ENCODE measurements at places on chromosomes 1 and 21.
A peak's percentile ranks its signal among the peaks of the same experiment; 100 is the strongest.

DNA sequence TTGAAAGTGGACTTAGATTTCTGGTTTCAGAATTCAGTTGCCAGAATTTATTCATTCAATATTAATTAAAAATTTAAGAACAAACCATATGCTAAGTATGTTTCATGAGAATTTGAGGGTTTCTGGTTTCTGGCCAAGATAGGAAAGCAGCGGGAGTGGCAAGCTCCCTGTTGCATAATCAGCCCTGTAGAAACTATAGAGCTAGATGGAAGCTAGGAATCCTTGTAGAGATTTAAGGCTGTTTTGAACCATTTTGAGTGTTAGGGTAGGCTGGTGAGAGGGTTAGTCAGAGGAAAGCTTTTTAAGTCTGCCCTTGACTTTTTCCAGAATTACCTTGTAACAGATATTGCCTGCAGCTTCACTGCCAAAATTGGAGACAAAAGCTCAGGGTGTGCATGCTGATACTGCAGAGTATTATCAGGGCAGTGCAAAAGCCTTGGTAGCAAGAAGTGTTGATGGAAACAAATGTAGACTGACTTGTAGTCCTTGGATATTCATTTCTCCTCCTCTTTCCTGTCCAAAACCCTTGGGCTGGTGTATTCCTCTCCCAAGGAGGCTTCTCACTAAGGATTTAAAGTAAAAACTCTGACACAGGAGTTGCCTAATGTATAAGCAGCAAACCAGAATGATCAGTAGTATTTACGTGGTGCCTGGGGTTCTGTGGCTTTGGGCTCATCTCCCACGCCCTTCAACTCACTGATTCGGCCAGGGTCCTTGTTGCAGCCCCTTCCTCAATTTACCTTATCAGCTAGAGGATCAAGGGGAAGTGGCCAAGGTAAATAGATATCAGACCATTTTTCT lies 12.6 kb upstream of the GIPC2 start:
- DNase-seq: peak; percentile 8

DNA sequence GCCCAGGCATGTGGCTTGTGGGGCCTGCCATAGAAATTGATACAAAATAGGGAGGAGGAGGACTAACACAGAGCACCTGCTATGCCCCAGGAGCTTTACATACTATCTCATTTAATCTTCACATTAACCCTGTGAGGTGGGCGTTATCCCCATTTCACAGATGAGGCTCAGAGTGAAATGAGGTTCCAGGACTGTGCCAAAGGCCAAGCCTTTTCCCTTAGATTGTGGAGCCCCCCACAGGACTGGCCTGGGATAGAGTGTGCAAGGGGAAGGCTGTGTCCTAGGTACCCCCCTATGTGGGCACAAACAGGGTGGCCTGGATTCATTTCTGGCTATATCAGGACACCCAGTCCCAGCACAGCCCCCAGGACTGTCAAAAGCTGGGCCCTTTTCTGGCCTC lies 2.2 kb upstream of the DDOST start:
- DNase-seq: no peak

- peak; percentile 59 for DNase-seq
Observed at GRCh38 chr1:40984066-40984465, 4.6 kb downstream of the CTPS1 start.

DNA sequence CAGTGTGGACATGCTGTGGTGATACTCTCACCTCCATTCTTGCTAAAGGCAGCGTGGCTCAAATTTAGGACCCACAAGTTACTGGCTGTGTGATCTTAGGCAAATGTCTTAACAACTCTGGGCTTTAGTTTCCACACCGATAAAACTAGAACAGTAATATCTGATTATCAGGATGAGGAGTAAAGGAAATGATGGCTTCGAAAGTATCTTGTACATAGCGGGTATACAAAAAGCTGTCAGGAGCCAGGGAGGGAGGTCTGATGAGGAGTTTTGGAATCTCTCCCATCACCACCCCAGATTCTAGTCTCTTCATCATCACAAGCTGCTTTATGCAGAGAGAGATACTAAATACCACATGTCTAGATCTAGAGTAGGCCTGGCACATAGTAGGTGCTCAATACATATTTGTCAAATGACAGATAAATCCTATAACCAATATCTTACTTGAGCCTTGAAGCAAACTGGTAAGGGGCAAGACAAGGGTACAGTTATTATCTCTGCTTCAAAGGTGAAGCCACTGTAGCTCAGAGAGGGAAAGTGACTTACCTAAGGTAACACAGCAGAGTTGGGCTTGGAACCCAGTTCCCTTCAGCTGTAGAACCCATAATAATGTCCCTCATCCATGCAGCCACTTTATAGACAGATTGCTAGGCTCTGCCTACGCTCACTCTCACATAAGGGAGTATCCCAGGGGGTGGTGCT lies 9.5 kb upstream of the FGR start:
- no peak for DNase-seq

DNA sequence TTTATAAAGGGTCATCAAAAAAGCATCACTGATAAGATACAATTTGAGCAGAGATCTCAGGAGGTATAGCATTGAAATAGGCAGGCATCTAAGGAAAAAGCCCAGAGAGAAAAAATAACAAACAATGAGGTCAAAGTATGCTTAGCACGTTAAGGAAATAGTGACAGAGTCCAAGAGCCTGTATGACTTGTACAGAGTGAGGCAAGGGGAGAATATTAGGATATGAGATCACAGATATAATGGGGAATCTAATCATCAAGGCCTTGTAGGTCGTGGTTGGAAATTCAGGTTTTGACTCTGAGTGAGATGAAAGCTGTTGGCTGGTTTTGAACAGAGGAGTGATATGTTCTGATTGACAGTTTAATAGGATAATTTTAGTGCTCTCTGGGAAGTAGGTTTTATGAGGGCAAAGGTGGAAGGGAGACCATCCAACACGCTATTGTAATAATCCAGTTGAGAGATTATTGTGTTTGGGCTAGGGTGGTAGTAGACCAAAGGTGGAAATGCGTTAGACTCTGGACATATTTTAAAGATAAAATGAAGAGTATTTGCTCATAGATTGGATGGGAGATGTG lies 644.6 kb upstream of the TMPRSS15 start:
- no peak for DNase-seq

- no peak for DNase-seq
Observed at GRCh38 chr1:50846224-50846839, 113.7 kb downstream of the FAF1 start.

DNA sequence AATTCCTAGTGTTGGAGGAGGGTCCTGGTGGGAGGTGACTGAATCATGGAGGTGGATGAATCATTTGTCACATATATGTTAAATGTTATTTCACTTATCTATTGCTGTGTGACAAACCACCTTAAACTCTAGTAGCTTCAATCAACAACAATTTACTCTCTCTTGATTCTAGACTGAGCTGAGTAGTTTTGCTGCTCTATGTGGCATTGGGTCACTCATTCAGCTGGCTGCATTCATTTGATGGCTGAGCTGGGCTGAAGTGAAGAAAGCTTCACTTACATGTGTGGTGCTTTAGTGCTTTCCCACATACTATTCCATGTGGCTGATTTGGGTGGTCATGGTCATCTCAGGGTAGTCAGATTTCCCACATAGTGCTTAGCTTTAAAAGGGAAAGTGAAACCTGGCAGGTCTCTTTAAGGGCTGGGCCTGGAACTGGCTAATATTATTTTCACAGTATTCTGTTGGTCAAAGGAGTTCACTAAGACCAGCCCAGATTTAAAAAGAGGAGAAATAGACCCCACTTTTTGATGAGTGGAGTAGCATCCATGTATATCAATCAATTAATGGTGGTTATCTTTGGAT lies 10.5 kb downstream of the DNAH14 start:
- DNase-seq: no peak
